ENCODE measurements at places on chromosomes 2 and 18.

DNA sequence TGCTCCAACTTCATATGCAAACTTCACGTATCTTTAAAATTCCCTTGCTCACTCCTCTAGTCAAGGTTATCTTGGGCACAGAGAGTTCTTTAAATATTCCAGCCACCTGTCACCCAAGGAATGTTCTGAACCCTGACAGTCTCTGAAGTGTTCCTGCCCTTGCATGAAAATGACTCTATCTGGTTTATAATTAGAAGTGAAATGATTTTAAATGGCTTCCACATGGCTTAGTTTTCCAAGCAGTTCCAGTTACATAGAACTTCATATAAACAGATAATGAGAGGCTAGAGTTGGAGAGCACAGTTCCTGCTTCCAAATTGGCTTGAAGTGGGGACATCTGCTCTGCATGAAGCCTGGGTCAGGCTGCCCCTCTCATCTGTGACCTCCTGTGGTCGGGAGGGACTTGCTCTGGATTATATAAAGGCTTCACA, 81.9 kb downstream of the SLC4A3 start:
- no peak for DNase-seq

DNA sequence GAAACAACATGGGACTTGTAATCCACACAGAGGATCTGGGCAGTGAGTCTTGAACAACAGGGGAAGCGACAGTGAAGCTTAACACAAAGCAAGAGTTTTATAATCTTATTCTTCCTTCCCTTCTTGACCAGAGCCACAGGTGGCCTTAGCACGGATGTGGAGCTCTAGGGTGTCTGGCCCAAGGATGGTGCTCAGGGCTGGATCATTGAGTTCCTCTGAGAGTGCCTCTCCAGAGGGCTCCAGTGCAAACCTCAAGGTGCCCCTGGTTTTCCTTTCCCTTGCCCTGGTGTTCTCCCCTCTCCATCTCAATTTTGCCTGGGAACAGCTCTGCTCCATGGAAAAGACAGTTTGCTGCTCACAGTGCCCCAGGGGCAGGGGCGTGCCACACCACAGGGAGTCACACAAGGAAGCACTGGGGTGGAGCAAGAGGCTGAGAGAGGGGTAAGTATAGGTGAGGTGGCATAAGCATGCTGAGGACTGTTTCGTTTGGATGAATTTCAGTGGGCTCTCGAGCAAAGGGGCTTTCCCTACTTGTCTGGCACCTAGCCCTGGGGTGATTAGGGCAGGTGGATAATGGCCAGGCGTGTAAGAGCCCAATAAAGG, 88.6 kb upstream of the B3GNT7 start:
- no peak for DNase-seq

GRCh38 chr2:60998628-60999545, 18.6 kb upstream of the PEX13 start:
- peak; percentile 82 for DNase-seq

- peak; percentile 83 for DNase-seq
Measured at GRCh38 chr2:174573621-174574081, 24.0 kb downstream of the WIPF1 start.

- DNase-seq: no peak
Measured at GRCh38 chr2:237998530-237998929, 31.7 kb downstream of the UBE2F start.

All from inflammatory macrophage treated with lipopolysaccharide for 1 hour (primary cell).